ENCODE measurements at places on chromosomes 11 and 22.

- peak; percentile 14 for DNase-seq
Measured at GRCh38 chr11:36953976-36954375, 355.9 kb upstream of the RAG2 start.

- DNase-seq, result no peak
Measured at GRCh38 chr11:119717839-119718534, 11.0 kb downstream of the NECTIN1 start.

DNA sequence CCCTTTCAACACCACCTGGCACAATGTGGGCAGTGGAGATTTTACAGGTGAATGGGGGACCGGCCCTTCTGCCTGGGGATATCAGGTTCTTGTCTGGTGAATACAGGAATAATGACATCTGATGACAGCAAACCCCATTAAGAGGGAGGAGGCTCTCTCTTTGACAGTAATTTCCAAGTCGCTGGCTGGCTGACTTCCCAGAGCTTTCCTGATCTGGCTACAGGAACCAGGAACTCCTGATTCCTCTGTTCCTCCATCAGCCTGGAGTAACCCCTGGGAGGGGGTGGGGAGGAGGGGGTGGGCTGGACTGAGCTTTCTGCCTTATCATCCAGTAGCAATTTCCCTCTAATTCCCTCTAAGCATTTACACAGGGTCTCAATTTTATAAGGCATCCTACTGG is 3.7 kb upstream of the MIEF1 start:
- no peak for DNase-seq

GRCh38 chr11:70699294-70700221 is 301.2 kb downstream of the CTTN start:
- no peak for DNase-seq

DNA sequence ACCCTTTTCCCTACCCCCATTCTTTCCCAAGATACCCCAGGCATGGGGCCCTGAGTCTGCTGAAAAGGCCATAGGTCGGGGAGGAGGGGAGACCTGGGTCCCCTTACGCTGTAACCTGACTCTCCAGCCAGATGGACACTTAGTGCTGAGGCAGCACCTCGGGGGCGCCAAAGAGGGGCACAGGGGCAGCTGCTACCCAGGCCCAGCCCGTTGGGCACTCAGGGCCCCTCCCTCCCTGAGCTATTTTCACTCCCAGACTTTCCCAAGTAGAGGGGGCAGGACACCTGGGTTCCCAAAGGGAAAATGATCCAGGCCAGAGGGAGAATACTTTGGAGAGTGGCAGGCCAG is 933 bp downstream of the ACTN3 start:
- no peak for DNase-seq

GRCh38 chr11:77046060-77046501 is 11.9 kb downstream of the B3GNT6 start:
- DNase-seq, result no peak

DNA sequence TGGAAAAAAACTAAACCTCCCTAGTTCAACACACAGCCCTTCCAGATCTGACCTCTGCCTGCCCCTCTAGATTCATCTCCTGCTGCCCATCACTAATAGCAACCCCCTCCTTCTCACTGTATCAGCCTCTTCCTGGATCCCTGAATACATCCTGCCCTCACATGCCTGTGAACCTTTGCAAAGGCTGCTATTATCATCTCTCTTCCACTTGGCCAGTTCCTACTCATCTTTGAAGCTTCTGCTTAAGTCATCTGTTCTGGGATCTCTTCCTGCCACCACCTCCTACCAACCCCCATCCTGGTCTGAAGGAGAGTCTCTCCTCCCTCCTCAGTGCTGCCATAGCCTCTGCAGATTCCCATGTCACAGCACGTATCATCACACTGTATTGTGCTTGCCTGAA is 38.0 kb upstream of the AMOTL1 start:
- DNase-seq, result no peak

GRCh38 chr22:49958931-49959781 is 1.4 kb upstream of the PIM3 start:
- DNase-seq, result no peak

Data from amniotic epithelial cell (primary cell).